ENCODE measurements at places on chromosomes 6 and 20.

- DNase-seq: no peak
Measured at GRCh38 chr6:80402266-80402665, 295.8 kb downstream of the BCKDHB start.

- DNase-seq: peak; percentile 60
Measured at GRCh38 chr20:36543184-36544133, 2.1 kb downstream of the MYL9 start.

DNA sequence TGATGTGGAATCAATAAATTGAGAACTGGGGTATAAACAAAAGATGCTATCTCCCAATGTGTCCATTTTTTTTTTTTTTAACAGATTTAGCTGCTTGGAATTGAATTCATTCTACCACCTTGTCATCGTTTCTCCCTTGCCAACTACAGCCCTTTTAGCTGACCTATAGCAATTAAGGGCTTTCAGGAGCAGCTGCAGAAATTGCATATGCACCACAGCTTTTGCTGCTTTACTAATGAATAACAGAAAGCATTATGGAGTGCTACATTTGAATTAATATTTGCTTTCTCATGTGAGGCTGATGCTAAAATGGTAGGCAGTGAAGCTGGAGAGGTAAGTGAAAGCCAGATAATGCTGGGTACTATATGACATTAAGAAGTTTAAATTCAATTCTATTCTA lies 5.7 kb downstream of the SESN1 start:
- DNase-seq: no peak

DNA sequence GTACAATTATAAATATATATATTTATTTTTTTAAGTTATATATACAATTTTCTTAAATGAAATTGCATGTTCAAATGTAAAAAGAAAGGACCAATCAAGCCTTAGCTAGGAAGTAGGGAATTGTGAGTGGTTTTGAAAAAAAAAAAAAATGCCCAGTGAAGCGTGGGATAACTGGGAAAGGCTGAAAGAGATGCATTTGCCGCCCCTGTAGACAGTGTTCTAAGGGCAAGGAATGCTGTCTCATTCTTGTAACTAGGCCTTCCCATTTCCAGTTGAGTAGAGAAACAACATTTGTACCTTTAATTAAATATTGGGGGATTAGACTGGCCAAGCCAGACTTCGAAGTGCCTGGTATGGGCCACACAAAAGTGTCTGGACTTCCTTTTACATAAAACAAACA lies 430.1 kb upstream of the SLC35B3 start:
- no peak for DNase-seq

DNA sequence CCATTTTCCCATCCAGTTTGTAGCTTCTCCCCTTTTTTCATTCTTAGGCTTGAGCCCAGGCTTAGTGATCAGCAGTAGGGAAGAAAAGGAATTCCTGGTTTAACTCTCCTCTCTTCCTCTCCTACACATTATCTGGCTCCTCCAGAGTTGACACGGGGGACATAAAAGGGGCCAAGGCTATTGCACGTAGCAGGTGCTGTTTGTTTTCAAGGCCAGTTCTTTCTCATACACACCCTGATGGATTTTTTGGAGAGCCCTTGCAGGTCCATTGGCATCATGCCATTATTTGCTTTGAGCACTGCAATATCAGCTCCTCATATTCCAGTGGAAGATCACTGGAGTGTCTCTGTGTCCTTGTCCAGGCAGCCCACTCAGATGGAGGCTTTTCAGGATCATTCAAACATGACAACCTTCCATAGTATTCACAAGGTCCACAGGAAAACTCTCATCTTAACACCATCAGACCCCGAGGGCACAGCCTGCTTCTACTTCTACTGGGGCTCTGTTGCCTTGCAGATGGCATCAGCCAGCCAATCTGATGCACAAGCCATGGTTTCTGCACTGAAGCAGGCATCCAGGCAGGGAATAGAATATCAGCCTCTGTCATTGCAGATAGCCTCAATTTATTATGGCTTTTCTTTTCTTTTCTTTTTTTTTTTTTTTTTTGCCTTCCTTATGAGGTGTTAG lies 18.8 kb downstream of the PLCB4 start:
- DNase-seq: no peak

DNA sequence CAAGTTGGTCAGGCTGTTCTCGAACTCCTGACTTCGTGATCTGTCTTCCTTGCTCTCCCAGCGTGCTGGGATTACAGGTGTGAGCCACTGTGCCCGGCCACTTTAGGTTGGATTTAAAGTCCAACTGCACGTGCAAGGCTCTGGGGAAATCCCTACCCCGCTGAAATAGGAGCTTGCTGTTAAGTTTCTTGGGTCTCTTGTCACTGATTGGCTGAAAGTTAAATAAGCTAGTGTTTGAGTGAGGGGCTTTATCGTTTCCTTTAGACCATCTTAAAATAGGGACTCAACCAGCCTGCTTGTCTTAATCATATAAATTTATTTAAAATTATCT lies 11.1 kb upstream of the SERINC1 start:
- no peak for DNase-seq

DNA sequence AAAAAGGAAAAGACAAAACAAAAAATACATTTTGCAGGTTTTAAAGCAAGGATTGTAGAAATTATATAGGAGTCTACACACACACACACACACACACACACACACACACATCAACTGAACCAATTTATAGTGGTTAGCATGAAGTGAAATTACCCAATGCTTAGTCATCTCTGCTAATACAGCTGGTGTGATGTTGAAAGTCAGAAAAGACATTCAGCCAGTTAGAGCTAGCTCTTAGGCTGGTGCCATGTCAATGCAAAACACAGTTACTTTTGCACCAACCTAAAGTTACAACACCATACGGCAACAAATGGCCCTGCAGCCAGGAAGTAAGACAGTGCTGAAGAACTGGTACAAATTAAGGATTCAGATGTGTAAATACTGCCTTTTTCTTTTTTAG lies 15.2 kb downstream of the FAM210B start:
- DNase-seq: no peak

- peak; percentile 57 for DNase-seq
Measured at GRCh38 chr20:29878777-29879442, 1378.6 kb upstream of the DEFB115 start.

DNA sequence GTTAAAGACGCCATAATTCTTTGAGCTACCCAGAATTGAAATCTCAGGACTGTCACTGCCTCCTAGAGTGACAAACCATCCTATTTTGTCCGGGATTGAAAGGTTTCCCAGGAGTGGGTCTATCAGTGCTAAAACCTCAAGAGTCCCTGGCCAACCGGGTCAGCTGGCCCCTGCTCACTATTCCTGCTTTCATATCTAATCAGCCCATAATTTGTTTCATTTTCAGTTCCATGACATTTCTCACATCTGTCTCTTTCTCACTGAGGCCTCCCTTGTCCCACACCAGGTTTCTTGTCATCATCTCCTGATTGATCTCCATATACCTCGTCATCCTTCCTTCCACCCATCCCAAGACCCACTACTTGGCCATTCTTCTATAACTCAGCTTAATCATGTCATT lies 98.2 kb downstream of the SLC35B3 start:
- DNase-seq: no peak

GRCh38 chr6:110053395-110054240 lies 75.5 kb downstream of the GPR6 start:
- no peak for DNase-seq

- no peak for DNase-seq
Measured at GRCh38 chr6:163889904-163890514, 475.5 kb downstream of the QKI start.

DNA sequence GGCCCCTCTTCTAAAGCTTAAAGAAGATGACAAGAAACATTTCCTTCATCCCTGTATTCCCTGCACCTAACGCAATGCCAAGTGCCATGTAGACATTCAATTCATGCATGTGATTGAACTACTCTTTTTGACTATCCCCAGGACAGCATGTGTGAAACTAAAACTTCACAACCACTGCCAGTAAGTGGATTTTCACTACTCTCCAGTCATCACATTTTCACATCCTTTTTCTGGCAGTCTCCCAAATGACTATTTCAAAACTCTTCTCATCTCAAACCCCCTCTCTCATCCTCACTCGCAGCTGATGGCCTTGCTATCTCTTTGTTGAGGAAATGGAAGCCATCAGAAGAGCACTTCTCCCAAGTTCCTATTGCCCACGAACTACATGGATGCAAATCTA lies 122.6 kb downstream of the OPRM1 start:
- DNase-seq: no peak

- no peak for DNase-seq
Measured at GRCh38 chr20:62240020-62240685, 1.8 kb downstream of the OSBPL2 start.
